ENCODE measurements at places on chromosomes 11 and 22. TPM values are rescaled to one million over a fixed set of nuclear protein-coding genes. Genes with fewer than 3 reads are reported as not detected.

ANO3 gene
- not detected for total RNA-seq

BLID gene
- not detected for total RNA-seq

DENND6B gene
- 1.4 TPM for total RNA-seq

C11orf71 gene
- 6.4 TPM for total RNA-seq

FDX1 gene
- 16.4 TPM for total RNA-seq

TEX12 gene
- total RNA-seq, result not detected

CHEK1 gene
- 131 TPM for total RNA-seq

KRTAP5-8 gene
- not detected for total RNA-seq

SLC22A25 gene
- not detected for total RNA-seq

MS4A6A gene
- not detected for total RNA-seq

BAIAP2L2 gene
- 0.45 TPM for total RNA-seq

CRYBA4 gene
- total RNA-seq, result not detected

PLAAT5 gene
- total RNA-seq, result not detected

KCNQ1 gene
- total RNA-seq, result 6.4 TPM

C11orf65 gene
- total RNA-seq, result 0.30 TPM

CNIH2 gene
- total RNA-seq, result 1.0 TPM

MS4A4E gene
- total RNA-seq, result not detected

LINC01488 gene
- total RNA-seq, result not detected

INS gene
- not detected for total RNA-seq

OR8D4 gene
- not detected for total RNA-seq

OR8J3 gene
- total RNA-seq, result not detected

MPZL3 gene
- 64.6 TPM for total RNA-seq

SLC25A18 gene
- not detected for total RNA-seq

OR51G1 gene
- total RNA-seq, result not detected

CDON gene
- 1.9 TPM for total RNA-seq

GRAP2 gene
- 34.4 TPM for total RNA-seq

CALCA gene
- total RNA-seq, result not detected

LIF gene
- total RNA-seq, result 511 TPM

C22orf31 gene
- total RNA-seq, result not detected

NLRP6 gene
- 3.5 TPM for total RNA-seq

MRPL23 gene
- 77.1 TPM for total RNA-seq

UPK2 gene
- not detected for total RNA-seq

MS4A5 gene
- total RNA-seq, result not detected

MPPED2 gene
- total RNA-seq, result not detected

C11orf97 gene
- total RNA-seq, result not detected

TMEM121B gene
- 0.17 TPM for total RNA-seq

FLRT1 gene
- not detected for total RNA-seq

CST6 gene
- 0.45 TPM for total RNA-seq

FOLR3 gene
- not detected for total RNA-seq

CARD18 gene
- total RNA-seq, result not detected

APOBEC3B gene
- total RNA-seq, result 26.1 TPM

MAP6 gene
- total RNA-seq, result 0.09 TPM

OR56A1 gene
- not detected for total RNA-seq

LYVE1 gene
- not detected for total RNA-seq

RGL4 gene
- 6.9 TPM for total RNA-seq

BATF2 gene
- total RNA-seq, result 0.09 TPM

SHISAL1 gene
- total RNA-seq, result not detected

CDKN1C gene
- total RNA-seq, result 2.0 TPM

PKP3 gene
- total RNA-seq, result not detected

MMP12 gene
- not detected for total RNA-seq

CASTOR1 gene
- 4.7 TPM for total RNA-seq

KRTAP5-1 gene
- total RNA-seq, result not detected

All from activated CD4-positive, alpha-beta T cell treated with anti-CD3 and anti-CD28 coated beads, Interleukin-2, amount 10 ng/mL, durations not matched to agents 24 days and 14 days (primary cell).